ENCODE measurements at places on chromosomes 5 and 9.

DNA sequence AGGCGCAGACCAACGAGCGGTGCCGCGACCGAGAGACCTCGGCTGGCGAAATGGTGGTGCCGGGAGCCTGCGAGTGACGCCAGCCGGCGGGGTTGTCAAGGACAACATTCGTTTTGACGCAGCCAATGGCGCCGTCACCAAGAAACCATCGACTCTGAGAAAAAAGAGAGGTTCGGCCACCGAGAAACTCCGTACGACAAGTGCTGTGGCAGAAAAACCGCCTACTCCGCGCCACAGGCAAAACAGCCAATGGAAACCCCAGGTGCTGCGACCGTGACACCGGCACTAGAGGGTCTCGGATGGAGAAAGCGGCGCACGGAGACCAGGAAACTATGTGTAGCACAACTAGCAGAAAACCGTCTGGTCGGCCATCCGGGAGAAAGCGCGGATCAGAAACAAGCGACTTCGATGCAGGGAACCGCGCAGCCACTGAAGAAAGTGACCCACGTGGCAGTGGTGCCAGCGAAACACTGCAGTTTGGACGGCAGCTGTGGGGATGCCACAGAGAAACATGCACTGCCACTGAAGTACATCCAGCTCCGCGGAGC is 88.8 kb downstream of the ANXA2R start:
- no peak for DNase-seq

- no peak for DNase-seq
Measured at GRCh38 chr5:134095887-134096589, 18.4 kb upstream of the TCF7 start.

DNA sequence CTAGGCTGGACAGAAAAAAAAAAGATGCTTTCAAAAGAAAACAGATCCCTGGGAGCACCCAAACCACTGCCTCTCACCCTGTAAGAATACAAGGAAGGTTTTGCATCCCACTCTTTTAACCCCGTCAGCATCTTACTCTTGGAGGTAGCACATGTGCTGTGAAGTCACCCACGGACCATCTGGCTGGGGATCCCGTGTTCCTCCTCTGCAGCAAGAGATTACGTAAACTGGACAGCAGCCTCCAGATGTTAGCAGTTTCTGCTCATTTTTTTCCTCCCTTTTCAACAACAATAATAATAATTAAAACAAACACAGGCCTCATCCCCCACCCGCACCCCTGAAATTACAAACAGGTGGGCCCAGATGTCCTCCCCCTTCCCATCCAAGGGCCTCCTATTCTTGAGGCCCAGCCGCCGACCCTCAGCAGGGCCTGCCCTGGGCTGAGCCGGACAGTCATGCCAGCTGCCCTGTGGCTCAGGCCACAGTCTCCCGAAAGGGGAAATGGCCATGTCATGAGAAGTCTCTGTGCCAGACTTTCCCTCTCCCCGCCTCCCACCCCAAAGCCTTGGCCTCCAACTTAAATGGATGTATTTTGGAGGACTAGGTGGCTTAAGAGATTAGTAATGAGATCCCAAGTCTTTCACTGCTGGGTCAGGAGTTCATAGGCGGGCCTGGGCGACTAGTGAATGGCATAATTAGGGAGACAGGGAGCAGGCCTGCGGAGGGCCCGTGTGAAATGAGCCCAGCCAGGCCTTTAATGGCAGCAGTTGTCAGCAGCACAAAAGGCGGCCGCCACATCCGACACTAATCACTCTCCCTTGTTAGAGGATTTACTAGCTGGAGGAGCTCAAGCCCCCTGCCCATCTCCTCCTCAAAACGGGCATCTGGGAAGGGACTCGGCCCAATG is 165.1 kb downstream of the PAPPA start:
- DNase-seq: no peak

DNA sequence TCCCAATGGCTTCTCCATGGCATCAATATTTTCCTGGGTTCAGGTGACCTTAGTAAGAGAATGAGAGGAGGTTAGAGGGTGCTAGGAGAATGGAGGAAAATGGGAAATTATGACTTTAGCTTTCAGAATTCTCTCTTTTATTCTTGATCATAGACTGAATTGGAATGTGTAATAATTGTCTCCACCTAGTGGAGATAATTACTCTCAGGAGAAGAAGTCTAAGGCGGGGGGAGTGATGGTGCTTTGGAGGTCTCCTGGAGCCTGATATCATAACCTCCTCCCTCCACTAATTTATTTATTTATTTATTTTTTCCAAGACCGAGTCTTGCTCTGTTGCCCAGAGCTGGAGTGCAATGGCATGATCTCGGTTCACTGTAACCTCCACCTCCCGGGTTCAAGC is 221.3 kb downstream of the GRIA1 start:
- DNase-seq: no peak

DNA sequence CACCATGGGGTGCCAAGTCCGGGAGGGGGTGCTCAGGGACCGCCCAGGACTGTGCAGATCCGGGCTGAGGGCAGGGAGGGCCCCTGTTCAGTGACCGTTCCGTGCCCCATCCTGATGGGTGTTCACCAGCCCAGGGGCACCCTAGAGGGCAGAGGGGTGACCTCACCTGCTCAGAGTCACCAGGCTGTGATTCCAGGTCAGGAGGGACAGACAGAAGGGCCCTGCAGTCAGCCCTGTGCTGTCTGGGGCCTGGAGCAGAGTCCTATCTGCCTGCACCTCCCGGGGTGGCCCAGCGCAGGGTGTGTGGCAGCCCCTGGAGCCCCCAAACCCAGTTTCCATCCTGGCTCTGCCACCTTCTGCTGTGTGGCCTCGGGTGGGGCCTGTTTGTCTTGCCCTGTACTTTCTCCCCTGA is 241.9 kb downstream of the PBX3 start:
- no peak for DNase-seq
